ENCODE measurements at places on chromosomes 11 and 22.

DNA sequence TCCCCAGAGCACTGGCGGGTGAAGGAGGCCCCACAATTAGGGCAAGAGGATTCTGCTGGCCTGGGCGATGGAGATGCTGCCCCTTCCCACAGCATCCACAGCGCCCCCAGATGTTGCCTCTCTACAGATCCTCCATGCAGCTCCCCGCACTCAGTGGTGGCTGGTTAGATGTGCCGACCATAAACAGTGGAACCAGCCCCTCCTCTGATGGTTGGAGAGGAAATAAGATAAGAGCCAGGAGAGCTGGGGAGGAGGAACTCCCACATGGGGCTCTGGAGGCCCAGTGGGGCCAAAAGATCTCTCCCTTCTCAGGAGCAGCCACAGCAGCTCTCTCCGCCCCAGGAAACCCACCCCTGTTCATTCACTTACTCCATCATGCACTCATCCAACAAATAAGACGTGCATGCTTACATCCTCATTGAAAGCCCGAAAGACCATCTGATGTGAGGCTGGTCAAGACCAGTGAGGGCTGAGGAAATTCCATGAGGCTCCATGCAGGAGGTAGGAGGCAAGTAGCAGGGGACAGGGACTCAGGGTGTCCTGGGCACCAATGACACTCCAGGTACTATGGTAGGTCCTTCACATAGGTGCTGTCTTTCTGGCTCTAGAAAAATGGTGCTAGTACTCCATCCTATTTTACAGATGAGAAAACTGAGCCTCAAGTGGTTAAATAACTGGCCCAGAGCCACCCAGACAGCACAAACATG is 1.5 kb downstream of the PTGDR2 start:
- no peak for DNase-seq

- no peak for DNase-seq
Measured at GRCh38 chr11:19059833-19060232, 684 bp downstream of the MRGPRX2 start.

DNA sequence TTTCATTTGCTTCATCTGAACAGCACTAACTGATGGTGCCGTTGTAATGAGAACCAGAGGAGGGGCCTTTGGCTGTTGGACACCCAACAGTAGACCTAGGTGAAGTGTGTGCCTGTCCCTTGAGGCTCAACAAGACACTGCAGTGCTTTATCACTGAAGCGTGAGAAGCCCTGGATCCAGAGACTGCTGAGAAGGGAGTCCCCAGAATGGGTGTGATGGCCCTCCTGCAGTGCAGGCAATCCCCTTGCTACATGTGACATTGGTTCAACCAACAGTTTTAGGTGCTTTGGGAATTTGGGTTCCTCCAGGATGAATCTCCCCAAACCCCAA is 125.6 kb downstream of the BRD1 start:
- DNase-seq: no peak

DNA sequence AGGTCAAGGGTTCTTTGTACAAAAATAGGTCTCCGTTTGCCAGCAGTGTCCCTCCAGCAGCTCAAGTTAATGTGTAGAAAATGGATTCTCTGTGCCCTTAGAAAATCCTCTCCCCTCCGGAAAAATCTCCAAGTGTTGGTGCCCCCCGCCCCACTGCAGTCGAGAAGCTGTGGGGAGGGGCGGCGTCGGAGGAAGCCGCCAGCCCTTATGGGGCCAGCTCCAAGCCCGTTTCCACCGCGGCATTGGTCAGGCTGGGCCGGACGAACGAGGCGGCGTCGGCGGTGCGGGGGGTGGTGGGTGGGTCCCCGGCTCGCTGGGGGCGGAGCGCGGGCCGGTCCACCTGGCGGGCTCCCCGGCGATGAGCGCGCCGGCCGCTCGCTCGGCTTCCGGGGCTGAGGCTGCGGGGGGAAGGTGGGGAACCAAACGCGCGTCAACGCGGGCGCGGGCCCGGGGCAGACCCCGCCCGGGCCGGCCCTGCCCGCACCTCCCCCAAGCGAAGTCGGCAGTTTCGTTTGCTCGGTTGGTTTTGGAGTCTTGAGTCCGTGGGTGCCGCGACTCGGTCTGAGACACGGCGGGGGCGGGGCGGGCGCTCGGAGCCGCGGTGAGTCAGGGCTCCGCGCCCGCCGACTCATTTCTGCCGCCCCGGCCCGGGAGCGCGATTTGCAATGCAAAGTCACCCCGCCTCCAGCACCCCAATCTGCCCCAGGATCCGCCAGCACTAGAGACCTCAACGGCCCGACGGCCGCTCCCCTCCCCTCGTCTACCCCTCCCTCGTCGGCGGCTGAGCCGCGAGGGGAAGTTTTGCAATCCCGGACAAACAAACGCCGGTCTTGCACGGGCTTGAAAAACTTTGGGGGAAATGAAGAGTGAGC is 1.4 kb downstream of the ASCL2 start:
- peak; percentile 80 for DNase-seq

DNA sequence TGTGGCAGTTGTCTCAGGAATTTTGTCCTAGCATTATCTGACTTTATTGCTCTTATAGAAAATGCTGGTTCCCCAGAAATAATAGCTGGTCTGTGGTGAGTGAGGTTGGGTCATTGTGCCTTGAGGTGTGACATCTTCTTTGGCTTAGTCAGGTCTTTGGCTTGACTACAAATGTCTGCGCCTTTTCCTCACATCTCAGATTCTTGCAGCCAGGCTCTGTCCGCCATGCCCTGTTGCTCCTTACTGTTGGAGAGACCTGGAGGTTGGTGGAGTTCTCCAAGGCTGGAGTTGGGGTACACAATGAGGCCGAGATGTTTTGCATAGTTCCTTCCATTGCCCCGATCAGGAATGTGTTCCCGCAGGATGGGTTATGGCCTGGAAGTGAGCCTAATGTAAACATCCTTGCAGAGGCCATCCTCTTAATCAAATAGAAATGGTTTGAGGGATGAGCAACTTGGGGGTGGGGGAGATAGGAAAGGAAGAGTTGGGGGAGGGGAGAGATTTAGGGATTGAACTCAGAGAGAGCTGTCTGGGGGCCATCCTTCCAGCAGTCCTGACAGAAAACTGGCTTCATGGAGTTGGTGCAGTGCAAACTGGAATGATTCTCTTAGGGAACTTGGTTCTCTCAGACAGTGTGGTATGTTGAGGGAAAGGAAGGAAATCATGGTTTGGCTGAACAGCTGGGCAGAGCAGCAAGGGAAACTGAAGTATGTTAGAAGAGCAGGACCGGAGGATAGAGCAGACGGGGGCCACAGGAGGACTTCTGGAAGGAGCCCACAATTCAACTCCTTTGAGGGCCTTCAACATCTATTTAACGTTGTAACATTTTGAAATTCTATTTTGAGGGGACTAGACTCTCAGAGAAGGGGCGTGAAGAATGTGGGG is 49.9 kb downstream of the ZBTB16 start:
- no peak for DNase-seq

- no peak for DNase-seq
Measured at GRCh38 chr11:119704849-119705248, 24.2 kb downstream of the NECTIN1 start.

- DNase-seq: no peak
Measured at GRCh38 chr11:69217276-69218105, 61.8 kb downstream of the SMIM38 start.

DNA sequence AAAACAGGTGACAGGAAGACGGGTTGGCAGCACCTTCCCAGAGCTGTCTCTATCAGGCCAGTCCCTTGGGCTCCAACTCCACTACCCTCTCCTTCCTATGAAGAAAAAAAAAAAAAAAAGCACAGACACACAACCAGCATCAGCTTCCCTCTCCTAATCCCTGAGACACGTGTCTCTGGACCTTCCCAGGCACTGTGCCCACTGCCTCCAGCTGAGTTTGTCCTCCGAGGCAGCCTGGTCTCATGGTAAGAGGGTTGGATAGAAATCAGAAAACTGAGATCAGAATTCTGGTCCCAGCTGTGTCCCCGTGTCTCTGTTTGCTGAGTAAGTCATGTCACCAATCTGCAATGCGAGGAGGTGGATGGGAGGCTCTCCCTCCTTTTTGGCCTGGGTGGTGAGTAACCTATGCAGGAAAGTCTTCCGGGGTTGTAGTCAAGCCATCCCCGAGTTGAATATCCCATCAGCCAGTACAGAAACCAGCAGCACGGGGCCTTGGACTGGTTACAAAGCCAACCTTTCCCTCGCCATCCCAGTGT is 193.7 kb upstream of the TBCEL start:
- DNase-seq: no peak

DNA sequence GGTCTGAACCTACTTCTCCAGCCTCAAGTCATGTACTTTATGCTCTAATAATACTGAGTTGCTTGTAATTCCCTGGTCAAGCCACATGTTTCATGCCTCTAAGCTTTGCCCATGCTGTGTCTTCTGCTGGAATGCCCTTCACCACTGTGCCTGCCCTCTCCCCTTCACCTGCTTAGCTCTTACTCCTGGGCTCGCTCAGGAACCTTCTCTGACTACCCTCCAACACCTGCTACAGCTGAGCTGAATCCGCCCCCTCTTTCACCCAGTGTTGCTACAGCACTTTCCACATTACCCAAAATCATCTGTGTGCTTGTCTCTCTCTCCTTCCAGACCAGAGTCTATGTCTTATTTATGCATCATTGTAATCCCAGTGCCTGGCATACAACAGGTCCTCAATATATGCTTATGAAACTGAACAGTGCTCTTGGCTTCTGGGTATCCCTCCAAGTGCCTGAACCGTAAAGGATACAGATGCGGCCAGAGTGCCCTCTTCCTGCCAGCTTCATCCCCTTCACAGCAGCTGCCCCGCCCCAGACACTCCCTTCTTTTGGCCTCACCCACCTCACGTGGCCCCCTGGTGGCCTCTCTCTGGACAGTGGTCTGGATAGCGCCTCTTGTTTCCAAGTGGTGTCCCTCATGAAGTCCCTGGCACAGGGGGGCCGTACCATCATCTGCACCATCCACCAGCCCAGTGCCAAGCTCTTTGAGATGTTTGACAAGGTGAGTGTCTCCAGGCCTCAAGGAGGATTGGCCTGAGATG is 7.1 kb downstream of the ABCG4 start:
- DNase-seq: no peak

GRCh38 chr11:86002431-86002830 is 66.5 kb downstream of the PICALM start:
- no peak for DNase-seq

All from stimulated activated naive CD8-positive, alpha-beta T cell treated with anti-CD3 and anti-CD28 coated beads, Interleukin-15, amount 100 ng/mL, for 72 hours (primary cell).